HT1080 (cell line): ENCODE measurements at places on chromosomes 5 and 9.

GRCh38 chr9:99162759-99163364 is 57.9 kb downstream of the TGFBR1 start:
- peak; percentile 25 for DNase-seq

GRCh38 chr5:67141644-67142043 is 55.0 kb downstream of the CD180 start:
- DNase-seq = no peak

- DNase-seq = peak; percentile 62
Observed at GRCh38 chr5:39178171-39178570, 41.2 kb downstream of the FYB1 start.

- no peak for DNase-seq
Observed at GRCh38 chr5:158224253-158224652, 365.3 kb upstream of the CLINT1 start.

- peak; percentile 56 for DNase-seq
Observed at GRCh38 chr5:112492291-112492690, 73.2 kb upstream of the EPB41L4A start.

- DNase-seq = no peak
Observed at GRCh38 chr9:84586662-84587061, 82.9 kb upstream of the NTRK2 start.

GRCh38 chr9:35606138-35606504 is 1.1 kb downstream of the TESK1 start:
- DNase-seq = peak; percentile 9

DNA sequence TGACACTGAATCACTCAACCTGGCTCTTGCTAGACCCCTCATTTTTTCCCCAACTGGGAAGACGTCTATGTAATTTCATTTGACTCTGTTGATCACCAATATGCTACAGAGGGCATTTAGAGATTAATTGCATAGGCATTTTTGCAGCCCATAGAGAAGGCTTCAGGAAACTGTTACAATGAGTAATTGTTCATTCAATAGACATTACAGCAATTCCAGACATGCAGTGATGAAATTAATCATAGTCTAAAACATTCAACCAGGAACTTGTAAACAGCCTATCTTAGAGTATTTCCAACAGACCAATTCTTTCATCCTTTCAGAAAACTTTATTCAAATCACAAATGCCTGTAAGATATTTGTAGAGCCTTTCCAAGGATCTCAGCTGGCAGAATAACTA is 122.3 kb downstream of the MARCHF11 start:
- DNase-seq = peak; percentile 51

DNA sequence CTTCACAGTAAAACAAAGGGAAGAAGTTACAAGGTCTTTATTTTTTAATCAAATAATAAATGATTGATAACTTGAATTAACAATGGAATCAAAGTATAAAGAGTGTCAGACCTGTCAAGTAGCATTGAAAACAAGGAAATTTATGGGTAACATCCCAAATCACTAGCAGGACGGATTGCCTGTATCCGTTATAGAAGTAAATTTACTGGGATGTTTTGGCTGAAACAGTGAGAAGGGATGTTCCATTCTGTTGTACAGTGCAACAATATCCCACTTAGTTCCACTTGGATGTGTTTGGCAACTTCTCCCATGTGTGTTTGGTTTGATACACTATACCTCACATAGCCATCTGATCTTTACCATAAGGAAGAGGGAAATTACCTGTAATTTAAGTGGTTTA is 421.0 kb upstream of the CHD1 start:
- no peak for DNase-seq

DNA sequence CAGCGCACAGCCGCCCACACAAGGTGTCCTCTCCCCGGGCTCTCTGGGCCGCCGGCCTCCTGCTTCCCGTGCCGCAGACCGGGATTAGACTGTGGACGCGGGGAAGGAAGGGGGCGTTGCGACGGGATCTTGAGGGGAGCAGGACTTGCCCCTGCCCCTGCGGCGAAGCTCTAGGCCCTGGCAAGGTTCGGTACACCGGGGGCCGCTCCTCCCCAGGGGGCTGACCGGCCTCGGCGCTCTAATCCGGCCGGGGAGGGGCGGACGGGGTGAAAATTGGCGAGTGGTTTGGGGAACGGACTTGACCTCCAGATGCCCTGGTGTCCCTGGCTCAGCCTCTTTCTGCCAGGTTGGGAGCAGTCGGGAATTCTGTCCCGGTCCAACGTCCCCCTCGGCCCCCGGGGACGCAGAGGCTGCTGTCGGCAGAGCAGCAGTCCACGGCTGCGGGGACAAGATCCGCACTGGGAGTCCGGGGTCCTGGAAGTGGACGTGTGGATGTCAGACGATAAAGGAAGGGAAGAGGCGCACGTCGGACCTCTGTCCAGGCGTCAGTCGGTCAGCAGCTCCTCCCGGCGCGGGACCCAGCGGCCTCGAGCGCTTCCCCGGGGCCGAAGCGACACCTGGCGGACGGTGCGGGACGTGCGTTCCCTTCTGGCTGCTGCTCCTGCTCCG is 1.9 kb upstream of the CNTFR start:
- peak; percentile 69 for DNase-seq

- DNase-seq = no peak
Observed at GRCh38 chr9:95741631-95742030, 133.9 kb upstream of the ERCC6L2 start.

GRCh38 chr9:112311497-112311896 is 21.9 kb downstream of the PTBP3 start:
- no peak for DNase-seq

- no peak for DNase-seq
Observed at GRCh38 chr9:78547831-78548230, 250.9 kb downstream of the PSAT1 start.

GRCh38 chr5:133364936-133365707 is 247.2 kb downstream of the FSTL4 start:
- no peak for DNase-seq
